ENCODE measurements at places on chromosomes 6 and 20. TPM values are rescaled to one million over a fixed set of nuclear protein-coding genes. Genes with fewer than 3 reads are reported as not detected.

The RBBP8NL gene
- 0.03 TPM for total RNA-seq

The MUCL3 gene
- total RNA-seq: not detected

The TSPO2 gene
- total RNA-seq: not detected

The BMP7 gene
- 1.5 TPM for total RNA-seq

The NOX3 gene
- 0.93 TPM for total RNA-seq

The APMAP gene
- total RNA-seq: 88.8 TPM

The GRM1 gene
- total RNA-seq: not detected

The TRIM31 gene
- total RNA-seq: not detected

The SLA2 gene
- not detected for total RNA-seq

The EPPIN gene
- not detected for total RNA-seq

The SPEF1 gene
- 1.0 TPM for total RNA-seq

The ADGRF1 gene
- total RNA-seq: 5.4 TPM

The ELOVL4 gene
- 5.1 TPM for total RNA-seq

The PNPLA1 gene
- total RNA-seq: not detected

The C20orf96 gene
- total RNA-seq: 1.1 TPM

The DAAM2 gene
- total RNA-seq: 8.3 TPM

The CDC5L gene
- total RNA-seq: 21.6 TPM

The TMEM244 gene
- total RNA-seq: 0.75 TPM
